Epithelial cell of proximal tubule (primary cell): ENCODE measurements at places on chromosomes 3 and 15.

- no peak for DNase-seq
Measured at GRCh38 chr3:38992117-38992760, 59.5 kb downstream of the SCN11A start.

DNA sequence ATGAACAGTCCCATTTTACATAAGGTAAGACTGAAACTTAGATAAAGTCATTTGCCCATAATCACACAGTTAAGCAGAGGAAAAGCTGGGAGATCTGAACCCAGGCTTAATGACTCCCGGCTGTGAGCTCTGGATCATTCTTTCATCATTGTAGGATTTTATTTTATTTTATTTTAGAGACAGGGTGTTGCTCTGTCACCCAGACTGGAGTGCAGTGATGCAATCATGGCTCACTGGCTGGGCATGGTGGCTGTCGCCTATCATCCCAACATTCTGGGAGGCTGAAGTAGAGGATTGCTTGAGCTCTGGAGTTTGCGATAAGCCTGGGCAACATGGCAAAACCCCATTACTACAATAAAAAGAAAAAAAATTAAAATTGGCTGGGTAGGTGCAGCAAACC, 31.2 kb upstream of the RAF1 start:
- no peak for DNase-seq

DNA sequence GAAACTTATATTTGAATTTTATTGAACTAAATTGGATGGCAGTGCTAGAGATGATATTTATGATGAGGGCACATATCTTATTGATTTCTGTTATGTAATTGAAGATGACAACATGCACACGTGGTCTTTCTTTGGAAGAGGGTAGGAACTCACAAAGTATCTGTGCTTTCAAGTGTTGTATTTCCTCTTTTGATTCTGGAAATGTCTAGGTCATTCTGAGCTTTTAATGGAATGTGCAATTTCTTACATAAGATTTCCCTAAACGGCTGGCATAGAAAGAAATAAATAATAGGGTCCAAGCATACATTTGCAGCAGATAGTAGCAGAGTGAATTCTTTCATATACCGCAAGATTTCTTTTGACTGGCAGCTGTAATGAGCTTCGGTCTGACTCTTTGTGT, 10.1 kb upstream of the GPR171 start:
- no peak for DNase-seq

- no peak for DNase-seq
Measured at GRCh38 chr3:190607021-190607420, 93.1 kb downstream of the IL1RAP start.

DNA sequence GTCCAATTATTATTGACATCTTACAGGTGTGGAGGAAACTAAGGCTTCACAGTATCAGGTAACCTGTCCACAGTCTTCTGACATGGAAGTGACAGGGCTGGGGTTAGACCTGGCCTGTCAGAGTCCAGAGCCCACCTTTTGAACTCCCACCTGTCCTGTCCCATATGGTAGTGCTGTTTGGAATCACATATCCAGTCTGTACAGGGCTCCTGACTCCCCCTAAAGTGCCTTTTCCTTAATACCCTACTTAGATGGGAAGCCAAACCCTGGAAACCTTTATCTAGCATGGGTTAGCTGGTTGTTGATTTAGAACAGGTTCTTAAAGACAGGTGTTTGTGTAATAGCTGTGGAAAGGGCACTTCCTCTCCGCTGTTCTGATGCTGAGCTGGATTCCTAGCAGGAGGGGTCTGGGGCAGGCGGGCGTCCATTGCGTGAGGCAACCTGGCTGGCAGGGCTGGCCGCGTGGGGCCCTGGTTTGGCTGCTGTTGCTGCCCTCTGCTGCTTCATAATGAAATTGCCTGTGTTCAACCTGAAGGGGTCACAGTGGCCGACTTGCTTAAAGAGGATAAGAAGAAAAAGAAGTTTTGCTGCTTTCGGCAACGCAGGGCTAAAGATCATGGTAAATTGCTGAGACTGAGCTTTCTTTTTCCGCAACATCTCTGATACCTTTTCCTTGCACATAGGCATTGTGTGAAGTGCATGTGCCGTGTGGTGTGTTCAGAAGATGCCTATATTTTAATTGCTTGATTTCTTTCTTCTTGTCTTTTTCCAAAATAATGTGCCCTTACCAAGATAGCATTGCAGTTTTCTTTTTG, 136.2 kb downstream of the CHDH start:
- no peak for DNase-seq

DNA sequence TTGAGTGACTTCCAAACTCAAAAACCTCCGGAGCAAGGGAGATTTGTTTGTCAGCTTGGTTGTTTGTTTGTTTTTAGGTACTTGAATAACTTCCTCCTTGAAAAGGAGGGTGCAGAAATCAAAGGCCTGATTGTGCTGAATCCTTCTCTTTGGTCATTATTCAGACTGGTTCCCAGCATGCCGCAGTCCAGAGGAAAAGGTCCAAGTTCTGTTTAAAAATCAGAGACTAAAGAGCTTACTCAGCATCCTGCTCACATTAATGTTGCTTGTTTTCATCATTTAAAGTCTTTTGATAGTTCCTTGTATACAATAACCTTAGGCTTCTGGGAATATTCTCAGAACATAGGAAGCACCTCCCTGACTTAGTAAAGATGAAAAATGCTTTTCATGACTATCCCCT, 982 bp upstream of the SCG3 start:
- no peak for DNase-seq

- no peak for DNase-seq
Measured at GRCh38 chr3:128922804-128923459, 43.5 kb downstream of the ACAD9 start.

- no peak for DNase-seq
Measured at GRCh38 chr3:31106912-31107311, 212.5 kb upstream of the GADL1 start.

DNA sequence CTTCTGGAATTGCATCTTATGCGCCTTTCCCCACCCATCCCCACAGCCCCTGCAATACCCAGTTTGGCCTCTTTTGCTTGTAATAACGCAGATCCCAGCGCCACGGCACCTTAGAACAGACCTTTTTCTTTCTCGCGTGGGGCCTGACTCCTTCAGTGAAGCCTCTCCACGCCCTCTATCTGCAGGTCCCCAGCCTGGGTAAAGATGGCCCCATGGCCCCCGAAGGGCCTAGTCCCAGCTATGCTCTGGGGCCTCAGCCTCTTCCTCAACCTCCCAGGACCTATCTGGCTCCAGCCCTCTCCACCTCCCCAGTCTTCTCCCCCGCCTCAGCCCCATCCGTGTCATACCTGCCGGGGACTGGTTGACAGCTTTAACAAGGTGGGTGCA, 594 bp downstream of the CRELD1 start:
- DNase-seq, result no peak

- DNase-seq, result no peak
Measured at GRCh38 chr3:32607522-32607921, 36.9 kb upstream of the DYNC1LI1 start.

- no peak for DNase-seq
Measured at GRCh38 chr15:27241943-27242342, 271.0 kb downstream of the GABRG3 start.

- no peak for DNase-seq
Measured at GRCh38 chr3:59644479-59645402, 594.9 kb upstream of the CFAP20DC start.

- no peak for DNase-seq
Measured at GRCh38 chr3:20853890-20854289, 667.9 kb upstream of the SGO1 start.

GRCh38 chr3:40249168-40249567, 60.3 kb upstream of the EIF1B start:
- DNase-seq, result no peak

- no peak for DNase-seq
Measured at GRCh38 chr3:141830508-141830907, 45.9 kb upstream of the ATP1B3 start.

GRCh38 chr15:66961407-66961884, 104.0 kb upstream of the SMAD3 start:
- no peak for DNase-seq

- no peak for DNase-seq
Measured at GRCh38 chr3:20739814-20740213, 553.8 kb upstream of the SGO1 start.

DNA sequence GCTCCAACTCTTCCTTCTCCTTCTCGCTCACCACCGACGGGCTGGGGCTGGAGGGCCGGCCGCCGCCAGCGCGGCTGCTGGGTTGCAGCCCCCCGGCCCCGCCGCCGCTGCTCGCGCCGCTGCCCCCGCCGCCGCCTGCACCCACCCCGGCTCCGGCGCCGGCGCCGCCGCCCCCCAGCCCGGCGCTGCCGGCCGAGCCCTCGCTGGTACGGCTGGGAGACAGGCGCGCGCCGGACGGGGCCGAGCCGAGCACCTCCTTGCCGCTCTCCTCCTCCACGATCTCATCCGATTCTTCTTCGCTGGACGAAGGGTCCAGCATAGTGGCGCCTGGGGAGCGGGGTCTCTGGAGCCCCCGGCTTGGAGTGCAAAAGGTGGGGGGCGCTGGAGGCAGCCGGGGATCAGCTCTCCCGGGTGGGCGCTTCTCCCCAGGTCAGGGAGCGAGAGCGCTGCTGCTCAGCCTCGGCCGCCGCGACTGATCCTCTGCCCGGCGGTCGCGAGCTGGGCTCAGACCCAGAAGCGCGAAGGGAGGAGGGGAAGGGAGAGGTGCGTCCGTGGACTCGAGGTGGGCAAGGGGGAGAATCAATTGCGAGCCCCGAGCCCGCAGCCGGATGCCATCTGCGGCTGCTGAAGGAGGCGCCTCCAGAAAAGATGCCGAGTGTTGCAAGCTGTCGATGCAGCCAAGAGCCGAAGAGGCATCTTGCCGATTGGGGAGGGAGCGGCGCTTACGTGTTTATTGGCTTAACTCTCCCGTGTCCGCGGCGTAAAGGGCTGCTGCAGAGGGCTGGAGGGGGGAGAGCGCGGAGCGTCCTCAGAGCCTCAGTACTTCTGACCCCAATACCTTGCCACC, at the start of gene CADPS:
TSS of gene CADPS (minus strand) at position 706 of the 847 bp plus-strand sequence. CDS start at position 319, 387 bp downstream.
- DNase-seq, result no peak

- DNase-seq, result no peak
Measured at GRCh38 chr3:114504941-114505628, 211.3 kb downstream of the TIGIT start.

DNA sequence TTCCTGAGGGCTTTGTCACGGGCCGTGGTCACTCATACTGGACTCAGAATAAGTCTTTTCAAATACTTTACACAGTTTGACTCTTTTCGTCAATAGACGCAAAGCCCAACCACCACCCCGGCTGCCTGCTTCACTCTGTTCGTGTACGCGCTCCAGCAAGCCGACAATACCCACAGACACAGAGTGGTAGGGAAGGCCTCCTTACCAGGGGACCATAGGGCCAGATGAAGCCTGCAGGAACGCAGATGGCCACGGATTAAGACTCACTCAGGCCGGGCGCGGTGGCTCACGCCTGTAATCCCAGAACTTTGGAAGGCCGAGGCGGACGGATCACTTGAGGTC, 29.7 kb downstream of the EFCAB12 start:
- DNase-seq, result no peak

GRCh38 chr3:40877631-40878463, 321.5 kb upstream of the CTNNB1 start:
- DNase-seq, result no peak

GRCh38 chr3:47791193-47791855, 9.6 kb upstream of the SMARCC1 start:
- no peak for DNase-seq

DNA sequence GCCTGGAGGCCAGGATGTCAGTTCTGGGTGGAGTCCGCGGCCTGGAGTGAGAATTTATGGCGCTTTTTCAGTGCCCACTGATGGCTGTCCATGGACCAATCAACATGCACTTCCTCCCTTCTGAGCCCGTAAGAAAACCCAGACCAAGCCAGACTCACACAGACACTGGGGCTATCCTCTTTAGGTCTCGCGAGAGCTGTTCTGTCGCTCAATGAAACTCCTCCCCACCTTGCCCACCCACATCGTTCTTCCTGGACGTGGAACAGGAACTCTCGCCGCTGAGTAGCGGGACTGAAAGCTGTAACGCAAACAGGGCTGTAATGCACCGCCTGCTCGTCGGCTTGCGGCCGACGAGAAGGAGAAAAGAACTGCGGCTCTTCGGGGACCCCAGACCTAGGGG, 833.0 kb upstream of the CADM2 start:
- no peak for DNase-seq

GRCh38 chr15:96494505-96494904, 164.0 kb downstream of the NR2F2 start:
- no peak for DNase-seq

- no peak for DNase-seq
Measured at GRCh38 chr3:14057701-14058100, 67.0 kb downstream of the CHCHD4 start.

DNA sequence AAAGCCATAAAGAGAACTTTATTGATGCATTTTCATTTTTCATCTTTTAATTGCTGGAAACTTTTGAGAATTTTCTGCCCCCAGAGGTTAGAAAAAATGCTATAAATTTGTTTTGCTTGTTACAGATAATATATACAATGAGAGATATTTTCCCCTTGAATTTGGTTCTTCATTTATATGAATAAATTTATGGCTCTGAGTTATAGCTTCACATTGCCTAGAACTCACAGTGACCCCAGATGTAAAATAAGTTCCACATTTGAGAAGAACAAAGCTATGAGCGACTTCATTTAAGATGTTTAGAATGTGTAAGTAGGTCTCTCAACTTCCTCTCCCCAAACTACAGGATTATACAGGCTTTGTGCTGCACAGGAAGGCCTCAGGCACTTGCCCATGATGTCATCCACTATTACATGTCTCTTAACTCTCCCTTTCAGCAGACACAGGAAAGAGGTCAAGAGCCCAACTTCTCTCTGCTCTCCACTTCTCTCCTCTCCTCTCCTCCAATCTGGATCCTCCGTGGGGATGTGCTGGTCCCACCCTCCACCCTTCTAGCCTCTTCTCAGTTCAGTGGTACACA, 92.8 kb downstream of the DUT start:
- DNase-seq, result no peak

GRCh38 chr3:170790647-170791046, 79.3 kb downstream of the RPL22L1 start:
- DNase-seq, result no peak

GRCh38 chr15:63818191-63818590, 15.6 kb downstream of the HERC1 start:
- DNase-seq, result no peak

- no peak for DNase-seq
Measured at GRCh38 chr15:64915518-64916227, 4.0 kb downstream of the ANKDD1A start.

- DNase-seq, result no peak
Measured at GRCh38 chr3:42778644-42779043, 5.6 kb upstream of the CCDC13 start.

DNA sequence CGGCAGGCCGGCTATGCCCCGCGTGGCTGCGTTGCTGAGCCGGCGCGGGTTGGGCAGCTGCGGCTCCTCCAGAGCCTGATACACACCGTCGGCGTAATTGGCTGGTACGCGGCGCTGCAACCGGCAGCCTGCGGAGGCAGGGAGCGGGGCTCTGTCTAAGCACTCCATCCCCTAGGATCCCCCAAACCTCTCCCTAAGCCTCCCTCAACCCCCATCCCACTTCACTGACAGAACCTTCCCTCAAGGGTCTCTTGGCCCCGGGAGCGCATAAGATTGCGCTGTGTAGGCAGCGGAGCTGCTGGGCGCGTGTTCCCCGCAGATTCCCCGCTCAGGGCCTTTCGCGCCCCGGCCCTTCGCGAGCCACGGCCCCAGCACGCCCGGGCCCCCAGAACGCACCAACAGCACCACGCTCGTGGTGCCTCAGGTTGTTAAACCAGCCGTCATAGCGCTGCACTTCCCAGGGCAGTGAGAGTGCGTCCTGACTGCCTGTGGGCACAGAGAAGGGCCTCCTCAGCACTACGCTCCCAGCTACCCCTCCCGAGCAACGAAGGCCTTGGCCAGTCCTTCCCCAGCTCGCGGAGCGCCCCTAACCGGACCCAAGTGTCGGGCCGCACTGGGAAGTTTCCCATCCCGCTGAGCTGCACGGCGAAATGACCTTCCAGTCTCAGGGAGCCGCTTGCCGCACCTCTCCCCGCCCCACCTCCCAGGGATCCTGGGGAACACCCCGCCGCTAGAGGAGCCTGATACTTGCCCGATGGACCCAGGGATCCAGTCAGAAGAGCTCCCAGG, 1.2 kb downstream of the DUOX2 start:
- DNase-seq, result no peak
